ENCODE measurements at places on chromosomes 13 and 19. TPM values are rescaled to one million over a fixed set of nuclear protein-coding genes. Genes with fewer than 3 reads are reported as not detected.

The DKKL1 gene
- total RNA-seq: 0.26 TPM

The ADPRHL1 gene
- total RNA-seq: 1.5 TPM

DNA sequence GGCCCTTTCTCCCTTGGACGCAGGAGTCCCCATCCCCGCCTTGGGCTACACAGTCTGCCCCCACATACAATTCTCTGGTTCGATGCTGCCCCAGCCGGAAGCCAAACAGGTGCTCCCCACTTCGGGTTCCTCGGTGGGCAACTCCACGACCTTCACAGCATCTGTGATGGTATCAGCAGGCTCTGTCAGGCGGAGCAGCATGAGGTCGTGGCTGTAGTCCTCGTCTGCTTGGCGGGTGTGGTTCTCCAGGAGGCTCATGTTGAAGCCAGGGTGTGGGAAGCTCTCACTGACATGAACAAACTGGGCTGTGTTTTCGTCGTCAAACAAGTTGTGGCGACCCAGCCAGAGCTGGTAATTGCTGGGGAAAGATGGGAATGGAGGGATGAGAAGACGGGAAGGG lies 3.5 kb downstream of the KLK1 start:
- H3K27me3 ChIP-seq: peaks cover 16% of the 10 kb centered on the region
- no peaks in the 10 kb centered on the region for H3K4me1 ChIP-seq
- H3K36me3 ChIP-seq: no peaks in the 10 kb centered on the region
- H3K4me3 ChIP-seq: no peak overlapping the region
- no peak overlapping the region for H3K27ac ChIP-seq

GRCh38 chr13:107457686-107458085 lies 757.6 kb downstream of the LIG4 start:
- H3K27ac ChIP-seq: no peak overlapping the region
- H3K4me1 ChIP-seq: no peaks in the 10 kb centered on the region
- H3K27me3 ChIP-seq: no peaks in the 10 kb centered on the region
- no peak overlapping the region for H3K4me3 ChIP-seq
- no peak for DNase-seq
- no peaks in the 10 kb centered on the region for H3K36me3 ChIP-seq

DNA sequence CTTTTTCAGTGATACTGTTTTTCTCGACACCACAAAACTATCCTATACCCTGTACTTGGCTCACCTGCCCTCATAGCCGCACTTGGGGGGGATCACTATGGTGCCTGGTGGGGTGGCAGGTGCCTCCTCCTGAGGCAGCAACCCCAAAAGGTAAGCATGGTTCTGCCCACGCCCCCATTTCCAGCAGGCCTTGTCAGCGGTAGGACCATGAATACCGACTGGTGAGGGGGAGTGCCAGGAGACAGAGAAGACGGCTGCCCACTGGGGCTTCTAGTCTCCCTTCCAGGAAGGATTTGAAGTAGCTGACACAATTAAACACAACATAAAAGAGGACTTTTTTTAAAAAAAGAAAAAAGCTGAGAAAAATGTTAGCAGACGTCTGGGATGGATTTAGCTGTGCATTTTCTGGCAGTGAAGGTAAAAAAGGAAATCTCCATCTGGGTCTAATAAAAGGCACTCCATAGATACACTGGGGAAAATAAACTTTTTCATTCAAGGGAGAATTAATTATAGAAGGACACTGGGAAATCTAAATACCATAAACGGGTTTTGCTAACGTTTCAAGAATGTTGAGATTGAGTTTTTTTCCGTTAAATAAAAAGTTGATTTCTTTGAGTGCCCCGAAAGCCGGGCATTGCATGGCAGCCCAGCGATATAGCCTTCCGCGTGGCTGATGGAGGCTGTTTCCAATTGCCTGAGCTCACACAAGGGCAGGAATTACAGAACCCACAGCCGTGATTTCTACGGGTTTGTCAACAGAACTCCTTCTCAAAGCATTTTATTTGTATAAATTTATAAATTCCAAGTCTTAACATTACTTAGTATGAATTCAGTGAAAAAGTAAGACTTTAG lies 45.1 kb downstream of the ATP11A start:
- DNase-seq: no peak
- no peaks in the 10 kb centered on the region for H3K4me1 ChIP-seq
- H3K4me3 ChIP-seq: no peak overlapping the region
- no peak overlapping the region for H3K27ac ChIP-seq

The PRR12 gene
- total RNA-seq: 2.1 TPM

GRCh38 chr19:35451338-35452096 lies 3.5 kb downstream of the FFAR2 start:
- no peak for DNase-seq
- no peak overlapping the region for H3K4me3 ChIP-seq
- peaks cover 5% of the 10 kb centered on the region for H3K27me3 ChIP-seq
- H3K36me3 ChIP-seq: no peaks in the 10 kb centered on the region
- H3K4me1 ChIP-seq: no peaks in the 10 kb centered on the region

DNA sequence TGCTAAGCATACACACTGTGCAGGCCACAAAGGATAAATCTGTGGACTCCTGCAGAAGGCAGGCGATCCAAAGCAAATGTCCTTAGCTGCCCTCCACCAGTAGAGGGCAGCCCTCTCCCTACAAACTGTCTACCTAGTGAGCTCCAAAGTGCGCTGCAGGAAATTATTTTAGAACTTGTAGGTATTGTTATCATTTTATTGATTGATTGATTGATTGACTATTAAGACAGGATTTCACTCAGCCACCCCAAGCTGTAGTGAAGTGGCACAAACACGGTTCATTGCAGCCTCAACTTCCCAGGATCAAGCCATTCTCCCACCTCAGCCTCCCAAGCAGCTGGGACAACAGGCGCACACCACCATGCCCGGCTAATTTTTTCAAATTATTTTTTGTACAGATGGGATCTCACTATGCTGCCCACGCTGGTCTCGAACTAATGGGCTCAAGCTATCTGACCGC lies 37.3 kb downstream of the RNF6 start:
- peaks cover 7% of the 10 kb centered on the region for H3K27me3 ChIP-seq
- H3K4me1 ChIP-seq: no peaks in the 10 kb centered on the region

- H3K4me3 ChIP-seq: no peak overlapping the region
- no peaks in the 10 kb centered on the region for H3K27me3 ChIP-seq
These were observed 440.9 kb downstream of the RFC3 start for GRCh38 chr13:34258646-34259386.

- no peaks in the 10 kb centered on the region for H3K36me3 ChIP-seq
- DNase-seq: no peak
- H3K4me3 ChIP-seq: peak overlapping the region; percentile 80
- H3K4me1 ChIP-seq: peaks cover 2% of the 10 kb centered on the region
These were observed 2.3 kb downstream of the HTR2A start for GRCh38 chr13:46894568-46894967.

The ACER1 gene
- total RNA-seq: not detected

DNA sequence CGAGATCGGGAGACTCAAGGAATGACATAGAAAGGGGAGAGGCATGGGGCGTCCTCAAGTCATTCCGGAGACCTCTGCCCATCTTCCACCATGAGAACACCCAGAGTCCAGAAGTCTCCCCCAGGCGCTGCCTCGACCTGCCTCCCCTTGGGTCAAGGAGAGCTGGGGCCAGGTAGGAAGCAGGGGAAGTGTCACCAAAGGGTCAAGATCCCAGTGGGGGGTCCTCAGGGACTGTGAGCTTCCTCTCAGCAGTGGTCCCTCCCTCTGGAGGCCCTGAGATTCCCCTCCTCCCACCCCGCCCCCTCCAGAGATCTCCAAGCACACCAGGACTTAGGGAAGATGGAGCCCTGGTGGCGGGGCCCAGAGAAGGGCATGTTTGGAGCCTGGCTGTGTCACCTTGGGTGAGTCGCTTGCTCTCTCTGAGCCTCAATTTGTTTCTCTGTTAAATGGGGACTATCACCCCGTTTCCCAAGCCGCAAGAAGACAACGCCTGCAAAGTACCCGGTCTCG lies 919 bp downstream of the DACT3 start:
- H3K4me3 ChIP-seq: peak overlapping the region; percentile 66
- H3K27ac ChIP-seq: no peak overlapping the region
- H3K27me3 ChIP-seq: no peaks in the 10 kb centered on the region
- H3K4me1 ChIP-seq: peaks cover 5% of the 10 kb centered on the region
- H3K36me3 ChIP-seq: no peaks in the 10 kb centered on the region

The ZNF417 gene
- total RNA-seq: 14.4 TPM
